ENCODE measurements at places on chromosomes 2 and 18. TPM values are rescaled to one million over a fixed set of nuclear protein-coding genes. Genes with fewer than 3 reads are reported as not detected.
A peak's percentile ranks its signal among the peaks of the same experiment; 100 is the strongest.

GRCh38 chr2:102149644-102150455 is 7.3 kb downstream of the IL1R1 start:
- no peaks in the 10 kb centered on the region for H3K4me1 ChIP-seq
- H3K27ac ChIP-seq: no peak overlapping the region
- H3K36me3 ChIP-seq: no peaks in the 10 kb centered on the region
- H3K4me3 ChIP-seq: no peak overlapping the region
- DNase-seq: no peak

GRCh38 chr2:46873604-46874068 is 42.0 kb downstream of the MCFD2 start:
- no peak overlapping the region for H3K4me3 ChIP-seq
- H3K27me3 ChIP-seq: no peaks in the 10 kb centered on the region
- no peaks in the 10 kb centered on the region for H3K36me3 ChIP-seq
- no peak for DNase-seq
- no peak overlapping the region for H3K27ac ChIP-seq

GRCh38 chr18:21934766-21935015 is 194.1 kb downstream of the MIB1 start:
- H3K27ac ChIP-seq: no peak overlapping the region
- H3K4me1 ChIP-seq: no peaks in the 10 kb centered on the region
- no peak for DNase-seq
- H3K4me3 ChIP-seq: no peak overlapping the region
- no peaks in the 10 kb centered on the region for H3K27me3 ChIP-seq

- no peaks in the 10 kb centered on the region for H3K36me3 ChIP-seq
- no peak overlapping the region for H3K4me3 ChIP-seq
- no peak overlapping the region for H3K27ac ChIP-seq
- H3K4me1 ChIP-seq: no peaks in the 10 kb centered on the region
- H3K27me3 ChIP-seq: no peaks in the 10 kb centered on the region
- DNase-seq: no peak
These were observed 932.5 kb downstream of the DPP10 start for GRCh38 chr2:115374981-115375380.

- H3K36me3 ChIP-seq: no peaks in the 10 kb centered on the region
- no peak for DNase-seq
- no peaks in the 10 kb centered on the region for H3K27me3 ChIP-seq
- no peak overlapping the region for H3K4me3 ChIP-seq
- no peaks in the 10 kb centered on the region for H3K4me1 ChIP-seq
These were observed 281.4 kb upstream of the ZNF804A start for GRCh38 chr2:184316921-184317320.

DNA sequence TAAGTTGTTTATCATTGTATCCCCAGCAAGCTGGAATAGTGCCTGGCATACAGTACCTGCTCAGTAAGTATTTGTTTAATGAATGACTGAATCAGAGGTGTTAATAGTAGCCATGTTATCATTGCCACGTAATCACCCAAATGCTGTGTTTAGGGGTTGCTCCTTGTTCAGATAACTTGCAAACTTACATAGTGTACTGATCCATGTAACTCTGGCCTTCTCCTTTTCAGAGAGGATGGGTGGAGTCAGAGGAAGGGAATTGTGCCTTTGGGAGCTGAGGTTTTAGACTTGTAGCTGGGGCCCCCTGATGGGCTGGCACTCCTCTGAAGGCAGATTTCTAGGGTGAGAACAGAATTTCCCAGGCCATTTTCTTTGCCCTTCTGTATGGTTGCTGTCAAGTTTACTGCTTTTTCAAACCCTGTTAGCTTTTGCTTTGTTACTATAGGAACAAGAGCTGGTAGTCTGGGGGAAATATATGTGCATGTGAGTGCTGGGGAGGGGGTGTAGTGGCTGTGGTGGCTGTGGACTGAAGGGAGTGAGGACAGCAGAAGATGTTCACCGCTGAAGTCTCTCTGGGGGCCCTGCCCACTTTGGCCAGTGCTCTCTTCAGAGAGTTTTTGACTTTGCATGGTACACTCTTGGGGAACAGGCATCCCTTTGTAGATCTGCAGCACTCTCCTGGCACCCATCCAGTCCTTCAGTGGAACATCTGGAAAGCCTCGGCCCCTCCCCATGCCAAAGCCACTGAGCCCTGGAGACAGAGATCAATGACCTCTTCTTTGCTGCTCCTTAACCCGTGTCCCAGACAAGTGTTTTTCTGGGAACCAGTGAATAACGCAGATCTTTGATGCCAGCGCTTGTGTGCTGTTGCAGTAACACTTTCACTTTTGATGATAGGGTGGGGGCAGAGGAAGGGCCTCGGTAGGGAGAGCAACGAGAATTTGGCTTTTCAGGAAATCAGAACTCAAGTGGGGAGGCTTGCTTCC is 209.0 kb downstream of the PRKCE start:
- no peaks in the 10 kb centered on the region for H3K27me3 ChIP-seq
- H3K4me1 ChIP-seq: peaks cover 20% of the 10 kb centered on the region
- peak overlapping the region; percentile 52 for H3K4me3 ChIP-seq
- no peaks in the 10 kb centered on the region for H3K36me3 ChIP-seq
- peak; percentile 4 for DNase-seq

PMAIP1 gene
- 101 TPM for total RNA-seq

HRH4 gene
- total RNA-seq: 0.34 TPM

CHST9 gene
- total RNA-seq: not detected

PRSS56 gene
- not detected for total RNA-seq

RGPD4 gene
- total RNA-seq: 0.63 TPM

DNAJC5G gene
- not detected for total RNA-seq

AQP12A gene
- not detected for total RNA-seq

COLEC12 gene
- not detected for total RNA-seq

IL1RN gene
- 0.31 TPM for total RNA-seq
